ENCODE measurements at places on chromosomes 5 and 9.
A peak's percentile ranks its signal among the peaks of the same experiment; 100 is the strongest.

- DNase-seq, result no peak
Measured at GRCh38 chr5:68818057-68818695, 275.6 kb upstream of the SLC30A5 start.

DNA sequence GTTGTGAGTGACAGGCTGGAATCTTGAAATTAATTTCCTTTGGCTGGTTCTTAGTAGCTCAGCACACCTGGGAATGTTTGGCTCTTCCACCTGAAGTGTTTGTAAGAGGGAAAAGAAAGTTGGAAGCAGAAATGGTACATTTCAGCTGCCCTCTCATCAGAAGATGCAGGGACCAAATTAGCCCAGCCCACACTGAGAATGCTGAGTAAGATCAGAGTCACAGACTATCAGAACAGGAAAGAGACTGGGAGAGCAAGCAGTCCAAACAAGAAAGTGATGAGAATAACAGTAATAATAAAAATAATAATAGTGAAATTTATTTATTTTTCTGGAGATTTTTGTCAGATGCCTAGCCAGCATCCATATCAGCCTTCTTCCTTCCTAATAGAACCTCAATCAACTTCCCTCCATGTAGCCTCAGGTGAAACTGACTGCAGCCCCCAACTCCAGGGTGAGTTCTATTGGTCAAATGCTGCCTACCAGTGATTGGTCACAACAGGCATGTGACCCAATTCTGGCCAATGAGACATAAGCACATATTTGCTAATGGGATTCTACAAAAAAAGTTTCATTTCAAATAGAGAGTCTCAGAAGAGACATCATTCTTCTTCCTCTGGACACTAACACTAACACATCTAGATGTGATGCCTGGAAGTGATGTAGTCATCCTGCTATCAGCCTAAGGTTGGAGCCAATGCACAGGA is 31.2 kb upstream of the ADRA1B start:
- no peak for DNase-seq

- DNase-seq, result no peak
Measured at GRCh38 chr9:137078701-137079400, 1.5 kb downstream of the UAP1L1 start.

GRCh38 chr9:2125906-2126305 is 110.8 kb downstream of the SMARCA2 start:
- peak; percentile 40 for DNase-seq

GRCh38 chr5:172123269-172123692 is 64.7 kb downstream of the STK10 start:
- DNase-seq, result no peak

GRCh38 chr5:170183816-170184687 is 48.7 kb upstream of the C5orf58 start:
- peak; percentile 64 for DNase-seq

DNA sequence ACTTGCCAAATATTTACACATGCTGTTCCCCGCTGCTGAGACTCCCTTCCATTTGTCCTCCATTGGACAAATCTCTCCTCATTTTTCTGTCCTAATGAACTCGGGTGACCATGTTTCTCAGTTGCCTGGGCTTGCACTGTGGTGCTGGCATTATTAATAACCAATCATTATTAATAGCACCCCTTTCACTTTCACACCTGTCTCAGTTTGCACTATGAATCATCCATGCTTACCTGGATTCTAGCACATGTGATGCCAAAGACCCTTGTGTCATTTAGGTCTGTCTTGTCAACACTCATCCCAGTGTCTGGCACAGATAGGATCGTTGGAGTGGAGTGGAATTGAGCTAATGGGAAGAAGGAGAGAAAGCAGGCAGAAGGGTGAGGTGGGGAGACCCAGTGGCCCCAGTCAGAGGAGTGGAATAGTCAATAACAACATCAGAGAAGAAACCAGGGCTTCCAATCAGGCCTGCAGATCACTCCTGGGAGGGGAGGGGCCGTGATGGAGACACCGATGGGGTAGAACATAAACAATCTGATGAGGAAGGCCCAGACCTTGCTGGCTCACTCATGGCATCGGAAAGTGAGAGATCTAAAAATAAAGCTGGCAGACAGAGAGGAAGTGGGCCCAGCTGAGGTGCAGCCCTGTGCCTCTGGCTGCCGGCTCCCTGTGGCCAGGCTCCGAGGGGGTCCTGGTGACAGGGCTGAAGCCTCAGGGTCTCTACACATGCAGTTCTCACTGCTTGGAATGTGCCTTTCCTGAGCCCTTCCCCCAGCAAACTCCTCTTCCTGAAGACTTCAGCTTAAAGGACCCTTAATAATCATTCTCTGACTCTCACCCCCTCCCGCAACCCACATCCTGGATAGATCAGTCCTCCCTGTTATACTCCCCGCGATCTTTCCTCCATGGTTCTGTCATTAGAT is 33.5 kb upstream of the CRB2 start:
- no peak for DNase-seq

- no peak for DNase-seq
Measured at GRCh38 chr9:2179567-2179966, 164.4 kb downstream of the SMARCA2 start.

DNA sequence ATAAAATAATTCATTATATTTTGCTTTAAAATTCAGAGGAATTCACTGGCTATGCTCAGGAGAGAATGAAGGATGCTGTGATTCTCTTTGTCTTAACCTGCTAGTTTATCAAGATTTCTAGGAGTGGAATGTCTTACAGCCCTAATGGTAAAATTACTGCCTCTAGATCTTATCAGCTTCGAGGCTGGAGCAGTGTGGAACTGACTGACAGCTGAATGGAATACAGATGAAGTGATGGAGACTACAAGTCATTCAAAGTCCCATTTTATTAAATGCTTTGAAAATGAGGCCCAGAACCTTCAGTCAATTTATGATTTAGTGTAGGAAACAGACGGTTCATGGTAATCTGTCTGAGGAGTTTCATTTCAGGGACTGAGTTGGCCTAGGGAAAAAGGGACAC is 202.1 kb downstream of the RFX3 start:
- DNase-seq, result no peak

DNA sequence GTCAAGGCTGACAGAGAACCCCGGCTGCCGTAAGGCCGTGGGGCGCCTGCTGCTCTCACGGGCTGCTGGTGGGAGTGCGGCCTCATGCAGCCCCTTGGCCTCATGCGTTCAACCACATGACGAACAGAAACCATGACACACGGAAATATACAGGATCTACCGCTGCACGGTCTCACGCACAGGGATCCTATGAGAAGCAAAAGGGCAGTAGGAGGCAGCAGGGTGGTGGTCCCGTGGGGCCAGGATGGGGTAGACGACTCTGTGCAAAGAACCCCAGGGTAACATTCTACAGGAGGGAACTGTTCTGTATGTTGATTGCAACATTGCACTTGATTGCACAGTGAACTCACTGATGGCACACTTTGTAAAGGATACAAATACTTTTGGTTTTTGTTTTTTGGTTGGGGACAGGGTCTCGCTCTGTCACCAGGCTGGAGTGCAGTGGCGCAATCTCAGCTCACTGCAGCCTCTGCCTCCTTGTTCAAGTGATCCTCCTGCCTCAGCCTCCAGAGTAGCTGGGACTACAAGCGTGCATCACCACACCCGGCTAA is 51.6 kb downstream of the NACC2 start:
- peak; percentile 61 for DNase-seq

DNA sequence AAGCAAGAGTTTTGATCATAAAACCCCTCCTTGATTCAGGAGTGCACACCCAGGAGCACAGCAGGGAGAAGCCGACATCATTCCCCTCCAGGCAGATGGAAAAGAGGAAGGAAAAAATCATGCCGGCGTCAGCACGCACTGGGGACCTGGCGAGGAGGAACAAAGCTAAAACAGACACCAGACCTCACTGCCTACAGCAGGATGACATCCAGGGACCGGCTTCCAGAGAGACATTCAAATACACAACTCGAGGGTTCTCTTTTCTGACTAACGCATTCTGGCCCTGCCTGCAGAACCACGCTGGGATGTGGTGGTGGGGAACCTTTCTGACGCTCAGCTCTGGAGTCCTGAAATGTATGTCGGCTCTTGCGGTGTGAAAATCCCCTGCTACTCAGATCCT is 2.7 kb downstream of the UBAC1 start:
- peak; percentile 66 for DNase-seq

GRCh38 chr9:125986966-125987365 is 239.8 kb downstream of the PBX3 start:
- no peak for DNase-seq

DNA sequence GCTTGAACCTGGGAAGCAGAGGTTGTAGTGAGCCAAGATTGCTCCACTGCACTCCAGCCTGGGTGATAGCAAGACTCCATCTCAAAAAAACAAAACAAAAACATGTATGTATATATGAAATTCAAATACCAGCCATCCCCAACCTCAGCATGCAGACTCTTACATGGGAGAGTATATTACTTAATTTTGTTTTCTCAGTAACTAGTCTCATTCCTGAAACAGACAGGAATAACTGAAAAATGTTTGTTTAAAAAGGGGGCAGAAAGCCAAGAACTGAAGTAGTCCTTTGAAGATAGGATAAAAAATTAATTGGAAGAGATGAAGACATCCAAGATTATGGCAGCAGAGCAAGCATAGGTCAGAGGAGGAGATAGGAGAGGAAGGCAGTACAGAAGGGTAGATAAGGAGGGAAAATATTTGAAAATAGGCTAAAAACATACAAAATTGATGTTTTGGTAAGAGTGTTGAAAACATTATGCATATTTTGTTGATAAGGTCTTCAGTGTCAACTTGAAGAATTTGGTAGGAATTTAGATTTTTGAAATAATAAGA is 309.9 kb downstream of the MAT2B start:
- no peak for DNase-seq

- DNase-seq, result no peak
Measured at GRCh38 chr5:377326-377981, 55.9 kb downstream of the AHRR start.

DNA sequence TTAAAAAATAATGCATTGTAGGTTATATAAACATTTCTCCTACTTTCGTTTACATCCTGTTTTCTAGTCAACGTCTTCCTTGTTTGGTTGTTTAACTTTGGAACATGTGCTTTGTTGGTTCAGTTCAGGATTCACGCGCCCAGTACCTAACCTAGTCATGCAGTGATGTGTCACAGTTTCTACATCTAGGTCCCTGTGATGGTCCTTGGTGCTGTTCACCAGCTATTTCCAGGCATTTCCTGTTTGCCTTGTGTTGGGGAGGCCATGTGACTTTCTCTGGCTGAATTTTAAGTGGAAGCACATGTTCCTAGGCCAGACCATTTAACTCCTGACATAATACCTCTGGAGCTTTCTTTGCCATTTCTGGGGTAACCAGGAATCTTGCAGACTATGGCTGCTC is 292.3 kb downstream of the SMARCA2 start:
- no peak for DNase-seq

- DNase-seq, result no peak
Measured at GRCh38 chr9:92576175-92576574, 40.4 kb upstream of the ECM2 start.

All from inflammatory macrophage (primary cell).